ENCODE measurements at places on chromosomes 11 and 22.

DNA sequence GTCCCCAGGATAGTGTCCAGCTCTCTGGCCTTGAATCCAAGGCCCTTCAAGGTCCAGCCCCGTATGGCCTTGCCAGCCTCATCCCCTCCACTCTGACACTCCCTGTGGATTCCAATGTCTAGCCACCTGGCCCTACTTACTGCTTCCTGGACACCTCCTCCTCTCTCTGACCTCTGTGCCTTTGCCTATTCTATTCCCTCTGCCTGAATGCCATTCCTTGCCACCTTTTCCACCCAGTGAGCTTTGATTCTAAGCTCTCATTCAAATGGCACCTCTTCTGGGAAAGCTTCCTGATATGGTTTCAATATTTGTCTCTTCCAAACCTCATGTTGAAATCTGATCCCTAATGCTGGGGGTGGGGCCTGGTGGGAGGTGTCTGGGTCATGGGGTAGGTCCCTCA, 31.9 kb upstream of the TTLL12 start:
- DNase-seq: no peak

GRCh38 chr11:46106530-46107407, 14.5 kb downstream of the PHF21A start:
- no peak for DNase-seq

- no peak for DNase-seq
Measured at GRCh38 chr11:72274435-72274834, 30.5 kb upstream of the PHOX2A start.

DNA sequence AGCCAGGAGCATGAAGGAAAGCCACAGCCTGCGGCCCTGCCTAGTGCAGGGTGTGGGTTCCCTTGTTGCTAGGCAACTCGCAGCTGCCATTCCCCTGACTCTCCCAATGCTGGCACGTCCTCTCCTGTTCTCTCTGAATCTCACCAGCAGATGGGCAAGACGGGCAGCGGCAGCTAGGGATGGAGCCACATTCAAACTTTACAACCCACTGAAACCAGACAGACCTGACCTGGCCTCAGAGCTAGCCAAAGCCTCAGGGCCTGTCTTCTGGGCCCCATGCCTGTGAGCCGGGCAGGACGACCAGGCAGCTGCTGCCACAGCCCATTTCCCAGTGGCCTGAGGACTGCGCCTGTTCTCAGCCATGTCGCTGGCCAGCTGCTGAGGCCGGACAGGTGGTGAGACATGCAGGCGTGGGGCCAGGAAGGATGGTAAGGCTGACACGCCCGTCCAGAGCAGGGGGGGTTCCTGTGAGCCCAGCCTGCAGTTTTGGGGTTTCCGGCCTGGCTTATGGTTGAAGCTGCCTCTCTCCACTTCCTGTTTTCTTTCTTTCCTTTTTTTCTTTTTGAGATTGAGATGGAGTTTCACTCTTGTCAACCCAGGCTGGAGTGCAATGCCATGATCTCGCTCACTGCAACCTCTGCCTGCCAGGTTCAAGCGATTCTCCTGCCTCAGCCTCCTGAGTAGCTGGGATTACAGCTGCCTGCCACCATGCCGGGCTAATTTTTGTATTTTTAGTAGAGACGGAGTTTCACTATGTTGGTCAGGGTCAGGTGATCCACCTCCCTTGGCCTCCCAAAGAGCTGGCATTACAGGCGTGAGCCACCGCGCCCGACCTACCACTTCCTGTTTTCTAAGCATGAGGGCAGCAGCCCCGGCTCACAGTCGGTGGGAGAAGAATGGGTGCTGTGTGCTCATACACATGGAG, 4.1 kb downstream of the SUN2 start:
- no peak for DNase-seq

DNA sequence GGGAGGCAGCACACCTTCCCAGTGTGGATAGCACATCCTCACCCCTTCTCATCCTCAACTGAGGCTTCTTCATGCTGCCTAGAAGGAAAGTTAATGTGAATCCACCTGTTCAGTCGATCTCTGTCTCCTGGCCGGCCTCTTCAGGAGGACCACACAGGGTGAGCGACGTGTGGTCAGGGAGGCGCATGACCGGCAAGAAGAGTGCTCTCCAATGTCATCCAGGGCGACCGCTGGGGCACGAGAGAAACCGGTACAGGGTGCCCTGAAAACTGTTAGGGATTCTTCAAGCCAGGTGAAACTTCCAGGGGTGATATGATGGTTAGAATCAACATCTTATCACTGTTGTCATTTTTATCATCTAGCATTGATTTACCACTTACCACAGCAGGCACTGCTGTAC, 43.0 kb downstream of the IGSF9B start:
- no peak for DNase-seq

- DNase-seq: no peak
Measured at GRCh38 chr22:43828998-43829782, 17.1 kb upstream of the EFCAB6 start.

- DNase-seq: no peak
Measured at GRCh38 chr22:19889951-19890350, 35.3 kb upstream of the GNB1L start.

DNA sequence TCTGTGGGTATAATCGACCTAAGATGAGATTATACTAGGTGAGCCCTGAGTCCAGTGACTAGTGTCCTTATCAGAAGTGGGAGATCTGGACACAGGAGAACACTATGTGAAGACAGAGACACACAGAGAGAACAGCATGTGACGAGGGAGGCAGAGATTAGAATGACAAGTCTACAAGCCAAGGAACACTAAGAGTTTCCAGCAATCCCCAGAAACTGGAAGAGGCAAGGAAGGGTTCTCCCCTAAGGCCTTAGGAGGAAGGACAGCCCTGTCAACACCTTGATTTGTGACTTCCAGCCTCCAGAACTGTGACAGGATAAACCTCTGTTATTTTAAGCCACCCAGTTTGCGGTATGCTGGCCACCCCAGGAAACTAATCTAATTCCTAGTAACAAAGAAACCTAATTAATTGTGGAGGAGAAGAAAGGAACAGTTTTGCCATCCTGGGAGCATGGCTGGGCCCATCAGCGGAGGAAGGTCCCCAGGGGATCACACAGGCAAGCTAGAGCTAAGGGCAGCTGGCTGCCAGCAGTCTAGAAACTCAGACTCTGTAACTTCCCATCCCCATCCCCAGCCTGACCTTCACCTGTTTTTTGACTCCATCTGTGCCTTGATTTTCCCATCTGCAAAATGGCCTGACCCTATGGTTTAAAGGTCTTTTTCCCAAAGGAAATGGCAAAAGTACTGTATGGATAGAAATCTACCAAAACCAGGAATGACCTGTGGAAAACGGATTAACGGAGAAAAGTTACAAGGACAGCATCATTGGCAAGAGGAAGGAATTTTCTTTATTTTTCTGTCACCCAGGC, 10.3 kb upstream of the THOC5 start:
- no peak for DNase-seq

GRCh38 chr22:39470451-39471291, 13.9 kb downstream of the MGAT3 start:
- DNase-seq: no peak

DNA sequence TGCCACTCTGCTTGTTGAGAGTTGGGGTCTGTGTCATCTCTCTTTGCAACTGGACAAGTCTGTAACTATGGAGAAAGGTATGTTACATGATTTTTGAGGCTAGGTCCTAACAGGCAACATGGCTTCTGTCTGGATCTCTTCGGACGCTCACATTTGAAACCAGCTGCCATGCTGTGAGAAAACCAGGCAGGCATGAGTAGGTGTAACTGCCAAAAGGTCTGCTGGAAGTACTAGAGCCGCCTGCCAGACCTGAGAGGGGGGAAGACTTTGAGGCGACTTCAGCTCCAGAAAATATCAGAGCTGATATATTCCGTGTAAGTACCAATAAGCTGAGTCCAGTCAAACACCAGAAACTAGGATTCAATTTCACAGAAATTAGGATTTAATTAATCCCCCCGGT, 579.5 kb downstream of the LRRC4C start:
- no peak for DNase-seq

GRCh38 chr22:48943567-48944432, 883.9 kb downstream of the BRD1 start:
- DNase-seq: no peak

DNA sequence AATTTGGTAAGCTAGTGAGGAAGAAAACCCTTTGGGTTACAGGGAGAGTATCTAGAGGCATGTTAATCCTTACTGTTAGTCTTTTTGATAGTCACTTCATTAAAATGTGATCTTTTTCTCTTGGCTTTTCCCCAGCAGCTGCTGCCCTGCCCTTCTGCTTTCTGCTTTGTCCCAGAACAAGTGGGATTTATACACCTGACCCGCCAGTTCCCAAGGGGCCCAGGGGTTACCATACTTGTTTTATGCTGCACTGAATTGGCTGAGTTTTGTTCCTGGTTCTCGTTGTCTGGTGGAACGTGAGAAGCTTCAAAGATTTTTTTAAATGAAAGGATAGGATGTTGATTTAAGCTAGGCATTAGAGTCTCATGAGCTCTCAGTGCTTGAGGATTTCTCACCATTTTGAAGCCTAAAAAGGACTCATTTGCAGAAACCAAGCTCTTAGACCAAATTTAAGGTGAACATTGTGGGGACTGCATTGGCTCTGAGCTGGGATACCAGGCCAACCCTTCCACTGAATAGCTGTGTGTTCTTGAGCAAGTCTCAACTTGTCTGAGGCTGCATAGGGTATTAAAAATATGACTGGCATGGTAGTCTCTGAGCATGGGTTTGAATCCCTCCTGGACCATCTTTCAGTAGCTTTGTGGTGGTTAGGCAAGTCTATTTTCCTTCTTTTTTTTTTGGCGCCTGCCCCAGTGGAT, 6.6 kb downstream of the LIMK2 start:
- DNase-seq: no peak

GRCh38 chr11:109998921-109999320, 94.3 kb upstream of the ZC3H12C start:
- no peak for DNase-seq

DNA sequence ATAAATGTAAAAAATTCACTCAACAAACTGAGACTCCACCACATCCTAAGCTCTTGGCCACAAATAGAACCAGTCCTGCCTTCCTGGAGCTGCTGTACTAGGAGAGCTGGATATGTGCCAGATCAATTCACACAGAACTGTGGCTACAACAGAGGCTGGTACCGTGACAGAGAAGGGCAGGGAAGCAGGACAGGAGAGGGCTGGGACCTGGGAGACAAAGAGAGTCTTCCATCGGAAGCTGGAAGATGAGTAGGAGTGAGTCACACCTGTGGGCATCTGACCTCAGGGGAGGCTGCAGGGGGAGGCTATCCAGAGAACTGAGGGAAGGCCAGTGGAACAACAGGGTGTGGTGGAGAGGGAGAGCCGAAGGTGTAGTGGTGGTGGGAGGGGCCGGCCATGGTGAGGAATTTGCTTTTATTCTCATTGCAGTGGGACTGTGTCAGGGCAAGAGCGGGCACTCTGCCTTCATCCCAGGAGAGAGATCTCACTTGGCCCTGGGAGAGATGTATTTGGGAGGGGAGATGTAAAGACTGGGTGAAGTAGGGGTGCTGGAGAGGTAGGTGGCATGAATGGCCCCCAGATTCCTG, 1.9 kb upstream of the LTBP3 start:
- DNase-seq: no peak

DNA sequence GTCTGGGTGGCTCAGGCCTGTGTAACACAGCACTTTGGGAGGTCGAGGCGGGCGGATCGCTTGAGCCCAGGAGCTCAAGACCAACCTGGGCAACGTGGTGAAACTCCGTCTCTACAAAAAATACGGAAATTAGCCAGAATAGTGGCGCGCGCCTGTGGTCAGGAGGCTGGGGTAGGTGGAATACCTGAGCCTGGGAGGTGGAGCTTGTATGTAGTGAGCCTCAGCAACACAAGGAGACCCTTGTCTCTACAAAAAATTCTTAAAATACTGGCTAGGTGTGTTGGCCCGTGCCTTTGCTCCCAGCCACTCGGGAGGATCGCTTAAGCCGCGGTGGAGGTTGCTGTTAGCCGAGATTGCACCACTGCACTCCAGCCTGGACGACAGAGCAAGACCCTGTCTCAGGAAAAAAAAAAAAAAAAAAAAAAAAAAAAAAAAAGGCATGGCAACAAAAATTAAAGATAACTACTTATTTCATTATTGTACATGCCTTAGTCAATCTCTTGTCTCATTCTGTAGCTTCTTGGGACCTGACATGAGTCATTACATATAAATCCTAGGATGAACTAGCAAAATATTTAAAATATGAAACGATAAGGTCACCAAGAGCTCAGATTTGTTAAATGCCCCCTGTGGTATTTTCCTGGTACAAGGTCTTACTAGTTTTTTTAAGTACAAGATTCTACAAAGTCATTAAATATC, 1.1 kb downstream of the TAF1D start:
- DNase-seq: no peak

DNA sequence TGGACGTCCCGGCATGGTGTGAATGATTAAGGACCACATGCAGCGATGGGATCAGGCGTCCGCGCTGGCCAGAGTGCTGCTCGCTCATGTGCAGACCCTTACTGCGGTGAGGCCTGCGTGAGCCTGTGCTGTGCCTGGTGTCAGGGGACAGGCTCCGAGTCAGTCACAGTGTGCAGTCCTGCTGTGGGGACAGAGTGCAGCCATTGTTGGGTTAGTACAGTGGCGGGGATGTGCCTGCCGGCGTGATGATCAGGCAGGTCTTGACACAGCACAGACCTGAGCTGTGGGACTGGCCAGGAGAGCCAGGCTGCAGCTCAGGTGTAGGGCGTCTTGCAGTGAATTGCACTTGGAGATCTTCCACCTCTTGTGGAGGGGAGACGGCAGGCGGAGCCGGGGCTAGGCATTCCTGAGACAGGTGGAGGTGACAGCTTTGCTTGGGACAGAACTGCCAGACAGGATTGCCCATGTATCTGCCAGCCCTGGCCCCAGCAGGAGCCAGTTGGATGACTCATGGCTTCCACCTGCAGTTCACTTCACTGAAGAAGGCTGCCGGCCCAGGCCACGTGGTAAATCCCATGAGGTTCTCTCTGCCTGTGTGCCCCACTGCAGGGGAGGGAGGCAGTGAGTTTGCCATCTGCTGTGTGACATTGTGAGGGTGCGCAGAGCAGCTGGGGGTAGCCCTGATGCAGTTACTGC, 17.3 kb downstream of the TRMU start:
- DNase-seq: no peak

- DNase-seq: no peak
Measured at GRCh38 chr11:109864834-109865547, 228.2 kb upstream of the ZC3H12C start.
